Camera-type eye (tissue), 1 donor: ENCODE measurements at places on chromosomes 3 and 15. TPM values are rescaled to one million over a fixed set of nuclear protein-coding genes. Genes with fewer than 3 reads are reported as not detected.

Gene LDHAL6B
- not detected for total RNA-seq

Gene BUB1B
- 14.3 TPM for total RNA-seq

Gene BFSP2
- total RNA-seq: 299 TPM

Gene FETUB
- not detected for total RNA-seq

Gene CDHR4
- total RNA-seq: not detected

Gene RPL39L
- total RNA-seq: 7.1 TPM
